ENCODE measurements at places on chromosomes 7 and 10.

- DNase-seq, result no peak
Observed at GRCh38 chr7:44922351-44922694, 37.0 kb upstream of the PURB start.

DNA sequence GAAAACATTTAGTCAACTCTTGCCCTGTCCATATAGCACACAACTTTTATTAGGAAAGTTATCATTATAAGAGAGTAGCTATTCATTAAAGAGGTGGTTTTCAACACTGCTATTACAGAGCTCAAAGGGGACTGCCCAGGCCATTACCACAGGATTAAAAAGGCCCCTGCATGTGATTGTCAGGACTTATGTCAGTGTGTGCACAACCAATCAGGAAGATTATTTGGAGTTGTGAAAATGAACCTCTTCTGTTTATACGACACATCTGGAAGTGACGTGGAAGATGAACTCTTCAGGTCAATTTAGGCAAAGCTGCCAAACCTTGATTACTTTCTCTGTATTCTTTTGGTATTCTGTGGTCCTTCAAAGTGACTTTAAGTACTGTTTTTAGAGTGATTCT, 14.7 kb downstream of the CCNY start:
- no peak for DNase-seq

DNA sequence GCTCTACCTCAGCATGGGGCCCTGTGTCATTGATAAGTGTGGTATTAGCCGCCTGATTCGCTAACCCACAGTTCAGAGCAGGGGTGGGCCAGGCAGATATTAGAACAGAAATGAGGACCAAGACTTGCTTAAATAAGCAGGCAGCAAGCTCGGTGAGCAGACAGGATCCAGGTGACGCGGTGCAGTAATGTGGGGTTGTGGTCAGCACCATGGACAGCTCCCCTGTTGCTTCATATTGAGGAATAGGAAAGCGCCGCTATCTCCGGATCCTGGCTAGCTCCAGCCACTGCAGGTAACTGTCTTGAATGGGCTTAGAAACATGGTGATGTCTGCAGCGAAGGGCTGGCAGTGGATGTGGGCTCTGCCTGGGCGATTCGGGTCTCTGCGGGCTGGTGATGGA, 51.3 kb upstream of the GPR26 start:
- peak; percentile 85 for DNase-seq

DNA sequence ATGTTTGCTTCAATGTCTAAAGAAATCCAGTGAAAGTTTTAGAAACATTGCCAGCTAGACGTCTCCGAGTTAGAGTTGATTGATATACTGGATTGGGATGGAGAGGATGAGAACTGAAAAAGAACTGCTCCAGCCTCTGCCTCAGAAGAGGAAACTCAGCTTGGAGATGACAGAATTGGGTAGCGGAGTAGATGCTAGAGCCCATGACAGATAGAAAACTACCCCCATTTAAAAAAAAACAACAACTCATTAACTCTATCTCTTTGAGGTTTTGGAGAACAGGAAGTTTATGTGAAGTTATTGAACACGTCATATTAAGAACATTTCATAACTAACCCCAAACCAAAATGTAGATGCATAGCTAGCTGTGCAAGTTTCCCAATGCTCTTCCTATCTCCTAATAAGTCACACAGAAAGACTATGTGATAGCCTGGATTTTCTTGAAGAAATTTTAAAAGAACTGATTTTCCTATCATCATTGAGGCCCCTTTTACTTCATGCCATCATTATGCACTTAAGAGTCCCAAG, 28.3 kb upstream of the AFAP1L2 start:
- DNase-seq, result no peak

GRCh38 chr7:37408291-37409228, 40.1 kb downstream of the ELMO1 start:
- DNase-seq, result no peak

GRCh38 chr7:84985073-84985784, 201.6 kb downstream of the SEMA3D start:
- no peak for DNase-seq

DNA sequence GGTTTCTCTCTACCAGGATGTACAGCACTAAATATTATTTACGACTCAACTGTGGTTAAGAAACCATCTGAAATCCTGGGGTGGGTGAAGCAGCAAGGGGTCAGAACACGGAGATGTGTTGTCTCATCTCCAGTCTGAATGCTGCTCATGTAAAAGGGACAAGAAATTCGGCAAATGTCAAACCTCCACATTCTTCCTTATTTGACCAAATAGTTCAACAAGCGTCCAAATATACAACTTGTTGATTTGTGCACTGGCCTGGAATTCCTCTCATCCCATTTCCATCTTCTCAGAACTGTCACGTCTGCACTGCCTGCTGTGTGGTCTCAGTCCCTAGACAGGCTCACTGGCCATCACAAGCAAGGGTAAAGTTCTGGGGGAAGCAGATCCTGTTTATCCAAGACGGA, 520.0 kb downstream of the PARD3 start:
- DNase-seq, result no peak

- DNase-seq, result no peak
Observed at GRCh38 chr10:119933179-119933578, 40.6 kb downstream of the SEC23IP start.

DNA sequence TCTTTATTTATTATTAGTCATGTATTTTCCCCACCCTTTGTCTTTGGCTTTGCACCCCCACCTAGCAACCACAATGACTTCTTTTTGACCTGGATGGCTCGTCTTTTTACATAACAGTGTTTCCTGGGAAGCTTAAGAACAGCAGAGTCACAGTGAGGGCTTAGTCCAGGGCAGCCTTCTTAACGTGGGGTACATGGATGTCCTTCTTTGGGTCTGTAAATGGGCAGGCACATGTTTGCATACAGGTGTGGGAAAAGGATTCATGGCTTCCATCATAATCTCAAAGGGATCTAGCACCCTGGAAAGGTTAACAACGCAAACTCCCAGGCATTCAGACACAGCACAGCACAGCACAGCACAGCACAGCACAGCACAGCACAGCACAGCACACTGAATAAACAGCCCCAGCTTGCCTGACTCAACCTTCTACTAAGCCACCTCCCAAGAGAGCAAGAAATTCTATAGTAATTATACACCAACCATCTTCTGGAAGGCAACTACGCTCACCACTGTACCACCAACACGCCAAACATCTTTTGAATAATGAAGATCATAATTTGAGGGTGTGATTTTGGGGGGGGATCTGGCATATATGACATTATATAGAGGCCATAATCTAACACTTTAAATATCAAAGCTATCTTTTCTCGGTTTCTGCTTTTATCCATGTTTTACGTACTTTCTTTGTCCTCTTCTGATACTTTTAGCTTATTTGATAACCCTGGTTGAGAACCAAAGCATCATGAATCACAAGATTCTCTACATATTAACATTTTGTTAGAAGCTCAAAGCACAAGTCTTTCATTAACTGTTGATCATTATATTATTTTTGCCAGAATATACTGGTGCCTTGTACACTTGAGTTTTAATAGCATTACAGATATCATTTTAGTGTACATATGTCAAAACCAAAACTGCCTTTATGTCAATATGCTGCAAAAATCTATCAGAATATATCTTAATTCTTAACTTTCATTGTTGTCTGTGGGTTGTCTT, 177.2 kb upstream of the KLF14 start:
- DNase-seq, result no peak

DNA sequence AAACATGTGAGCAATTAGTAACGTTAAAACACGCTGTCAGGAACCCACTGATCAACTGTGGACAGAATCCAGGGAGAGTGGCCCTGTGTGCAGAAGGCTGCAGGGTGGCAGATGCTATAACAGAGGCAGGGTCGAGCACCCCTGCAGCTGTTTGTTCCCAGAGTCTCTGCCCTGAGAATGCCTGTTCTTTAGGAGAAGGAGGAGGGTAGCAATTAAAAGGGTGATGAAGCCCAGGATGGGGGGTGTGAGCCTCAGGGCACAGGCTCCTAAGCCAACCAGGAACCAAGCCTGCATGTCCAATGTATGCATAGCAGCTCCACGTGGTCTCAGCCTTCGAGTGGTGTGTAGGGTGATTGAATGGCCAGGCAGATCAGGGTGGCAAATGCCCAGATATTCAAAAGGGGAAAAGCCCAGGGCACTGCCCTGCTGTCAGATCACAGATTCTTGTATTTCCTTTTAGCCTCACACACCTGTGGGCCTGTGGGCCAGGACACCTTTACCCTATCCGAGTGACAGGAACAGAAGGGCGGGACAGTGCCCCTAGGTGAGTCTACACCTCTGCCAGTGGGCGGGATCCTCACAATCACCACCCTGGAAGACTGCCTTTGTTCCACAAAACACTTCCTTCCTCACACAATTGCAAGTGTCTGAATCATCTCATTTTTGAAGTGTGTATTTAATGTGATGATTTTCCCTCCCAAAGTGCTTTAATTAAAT, 7.3 kb downstream of the WDFY4 start:
- peak; percentile 24 for DNase-seq

DNA sequence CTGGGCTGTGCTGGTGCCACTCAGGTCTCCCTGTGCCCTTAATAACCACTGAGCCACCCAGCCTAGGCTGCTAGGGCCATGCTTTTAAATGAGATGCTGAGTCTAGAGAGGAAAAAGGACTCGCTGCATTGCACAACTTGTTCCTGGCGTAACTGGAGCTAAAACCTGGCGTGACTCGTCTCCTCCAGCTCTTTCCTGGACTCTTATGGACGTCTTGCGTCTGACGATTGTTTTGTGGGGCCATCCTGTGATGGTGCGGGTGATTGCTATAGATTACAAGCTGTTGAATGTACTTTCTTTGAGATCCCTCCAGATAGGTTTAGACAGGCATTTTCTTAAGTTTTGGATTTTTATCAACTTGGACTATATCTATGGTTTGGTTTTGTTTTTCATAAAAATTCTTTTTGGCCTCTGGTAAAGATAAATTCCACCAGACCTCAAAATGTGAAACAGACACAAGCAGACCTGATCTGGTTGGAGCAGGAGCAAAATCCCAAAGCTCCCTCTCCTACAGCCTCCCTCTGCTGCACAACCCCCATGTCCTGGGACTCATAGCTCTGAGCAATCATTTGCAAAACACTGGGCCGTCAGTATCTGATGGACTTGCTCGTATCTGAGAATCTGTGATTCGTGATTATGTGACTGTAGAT, 230.3 kb downstream of the ARHGAP12 start:
- DNase-seq, result no peak

GRCh38 chr10:116720241-116720643, 22.1 kb downstream of the HSPA12A start:
- DNase-seq, result no peak

- DNase-seq, result no peak
Observed at GRCh38 chr10:79354141-79354540, 6.9 kb downstream of the PPIF start.

- DNase-seq, result no peak
Observed at GRCh38 chr10:120161111-120161510, 268.6 kb downstream of the SEC23IP start.

DNA sequence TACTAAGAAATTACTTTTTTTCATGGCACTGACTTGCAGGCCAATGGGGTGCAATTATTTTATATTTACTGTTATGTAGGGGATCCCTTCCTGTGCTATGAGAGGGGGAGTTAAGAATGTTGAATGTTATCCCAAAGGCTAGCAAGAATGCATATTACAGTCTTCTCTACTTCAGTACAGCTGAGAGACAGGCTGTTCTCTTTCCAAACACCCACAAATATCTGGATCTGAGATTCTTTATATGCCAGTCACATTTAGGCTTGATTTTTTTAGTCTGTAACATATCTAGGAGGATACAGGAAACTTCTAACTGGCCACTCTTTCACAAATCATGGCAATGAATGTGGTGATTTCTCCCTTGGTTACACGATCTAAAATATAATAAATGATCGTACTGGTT, 266.4 kb upstream of the FZD8 start:
- DNase-seq, result no peak

DNA sequence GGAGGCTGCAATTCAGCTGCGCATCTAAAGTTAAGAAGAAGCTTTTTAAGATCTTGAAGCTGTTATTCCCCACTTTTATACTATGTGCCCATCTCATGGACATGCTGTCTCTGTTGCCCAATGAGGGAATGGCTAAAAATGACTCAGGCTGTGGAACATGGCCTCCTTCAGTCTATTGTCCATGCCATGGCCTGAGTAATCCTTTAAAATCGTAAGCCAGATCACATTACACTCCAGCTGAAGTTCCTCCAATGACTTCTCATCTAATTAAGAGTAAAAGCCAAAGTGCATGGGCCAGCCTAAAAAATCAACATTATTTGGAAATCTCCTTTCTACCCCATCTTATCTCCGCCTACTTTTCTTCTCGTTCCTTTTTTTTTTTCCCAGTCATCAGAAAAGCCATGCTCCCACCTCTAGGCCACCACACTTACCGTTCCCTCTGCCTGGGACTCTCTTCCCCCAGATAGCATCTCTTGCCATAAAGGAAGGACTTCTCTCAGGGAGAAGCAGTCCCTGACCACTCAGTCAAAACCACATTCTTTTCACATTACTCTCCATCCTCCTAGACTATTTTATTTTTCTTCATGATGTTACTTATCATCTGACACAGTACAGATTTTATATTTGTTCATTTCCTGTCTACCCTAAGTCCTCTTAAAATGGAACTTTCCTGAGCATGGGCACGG, 337.4 kb downstream of the PRPF18 start:
- no peak for DNase-seq

GRCh38 chr7:101590663-101591435, 38.2 kb downstream of the MYL10 start:
- peak; percentile 62 for DNase-seq

GRCh38 chr7:140506788-140507464, 27.6 kb upstream of the MKRN1 start:
- no peak for DNase-seq

GRCh38 chr10:132135053-132135872, 51.5 kb upstream of the DPYSL4 start:
- DNase-seq, result no peak

DNA sequence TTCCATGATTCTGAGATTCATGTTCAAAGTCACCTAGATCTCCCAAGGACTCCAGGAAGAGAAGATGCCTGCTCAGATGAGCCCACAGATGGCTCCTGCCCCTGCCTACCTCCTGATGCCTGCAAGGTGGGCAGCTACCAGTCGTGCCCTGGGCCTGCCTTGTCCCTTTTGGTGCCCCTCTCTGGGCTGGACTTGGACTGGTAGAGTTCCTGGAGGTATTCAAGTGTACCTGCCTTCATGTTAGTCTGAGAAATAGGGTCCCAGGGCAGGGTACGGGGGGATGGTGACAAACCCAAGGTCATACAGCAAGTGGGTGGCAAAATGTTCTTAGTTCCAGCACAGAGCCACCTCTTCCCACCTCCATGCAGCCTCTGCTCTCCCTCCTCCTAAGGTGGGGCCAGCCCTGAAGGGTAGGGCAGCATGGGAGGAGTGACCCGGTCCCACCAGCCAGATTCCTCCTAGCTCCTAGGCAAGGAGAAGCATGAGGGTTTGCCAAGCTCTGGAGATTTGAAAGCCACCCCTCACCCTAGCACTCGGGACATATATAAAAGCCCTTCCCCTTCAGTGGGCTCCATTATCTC, 80.8 kb upstream of the UNC5B start:
- no peak for DNase-seq

GRCh38 chr10:1829712-1830111, 92.4 kb upstream of the ADARB2 start:
- DNase-seq, result no peak
